Stimulated activated CD4-positive, alpha-beta T cell treated with anti-CD3 and anti-CD28 coated beads, Interleukin-1b, Interleukin-23, amount 100 ng/mL, for 1 hour (primary cell): ENCODE measurements at places on chromosomes 16 and 17.

- no peak for DNase-seq
Observed at GRCh38 chr16:55184052-55184451, 140.0 kb upstream of the IRX6 start.

- no peak for DNase-seq
Observed at GRCh38 chr16:89704281-89704680, 2.8 kb upstream of the SPATA2L start.

- DNase-seq = no peak
Observed at GRCh38 chr17:75504347-75505151, 10.8 kb downstream of the CASKIN2 start.

- DNase-seq = no peak
Observed at GRCh38 chr17:34781071-34781470, 180.2 kb downstream of the CCT6B start.

- no peak for DNase-seq
Observed at GRCh38 chr17:39306509-39307212, 80.9 kb upstream of the STAC2 start.

DNA sequence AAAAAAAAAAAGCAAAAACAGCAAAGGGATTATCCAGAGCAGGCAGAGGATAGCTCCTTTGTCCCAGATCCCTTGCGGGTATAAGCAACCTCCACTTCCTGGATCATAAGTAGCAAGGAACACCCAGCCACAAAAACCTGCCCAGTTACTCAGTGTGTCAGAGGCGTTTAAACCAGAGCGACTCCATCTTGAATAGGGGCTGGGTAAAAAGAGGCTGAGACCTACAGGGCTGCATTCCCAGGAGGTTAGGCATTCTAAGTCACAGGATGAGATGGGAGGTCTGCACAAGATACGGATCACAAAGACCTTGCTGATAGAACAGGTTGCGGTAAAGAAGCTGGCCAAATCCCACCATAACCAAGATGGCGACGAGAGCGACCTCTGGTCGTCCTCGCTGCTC is 33.4 kb upstream of the HELZ start:
- no peak for DNase-seq

DNA sequence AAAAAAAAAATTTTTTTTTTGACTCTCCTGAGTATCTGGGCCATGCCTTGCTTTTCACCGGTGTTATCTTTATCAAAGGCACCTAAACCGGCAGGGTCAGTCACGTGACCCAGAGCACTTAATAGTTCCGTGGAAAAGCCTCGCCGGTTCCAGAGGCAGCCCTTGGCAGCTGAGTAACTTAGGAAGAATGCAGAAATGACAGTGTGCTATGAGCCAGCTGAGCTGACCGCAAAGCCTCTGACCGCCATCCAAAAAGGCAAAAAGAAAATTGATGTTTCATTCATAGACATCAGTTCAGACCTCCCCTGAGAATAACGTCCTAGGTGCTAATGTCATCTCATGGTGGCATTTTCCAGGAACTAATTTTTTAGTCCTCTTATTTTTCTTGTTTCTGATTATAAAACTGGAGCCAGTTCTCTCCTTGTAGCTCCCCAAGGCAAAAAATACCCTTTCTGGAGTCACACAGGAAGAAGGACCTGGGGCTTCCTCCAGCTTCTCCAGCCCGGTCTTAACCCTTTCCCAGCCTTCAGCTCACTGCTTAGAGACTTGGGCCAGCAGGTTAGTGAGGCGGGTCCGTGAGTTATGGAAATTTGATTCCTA is 122.6 kb downstream of the SOCS1 start:
- DNase-seq = no peak

DNA sequence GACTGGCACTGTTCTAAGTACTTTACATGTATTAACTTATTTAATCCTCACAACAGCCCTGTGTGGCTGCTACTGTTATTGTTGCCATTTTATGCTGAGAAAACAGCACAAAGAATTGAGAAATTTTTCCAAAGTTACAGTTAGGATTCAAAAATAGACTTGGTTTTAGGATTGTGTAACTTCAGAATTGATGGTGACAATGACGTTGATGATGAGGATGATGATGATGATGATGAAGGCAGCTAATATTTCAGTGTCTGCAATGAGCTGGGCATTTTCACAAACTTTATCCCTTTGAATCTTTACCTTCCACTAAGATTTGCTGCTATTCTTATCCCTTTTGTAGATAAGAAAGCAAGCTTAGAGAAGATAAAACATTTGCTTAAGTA is 22.1 kb downstream of the PRKCB start:
- no peak for DNase-seq
